ENCODE measurements at places on chromosomes 1 and 21.

GRCh38 chr1:27609618-27610240 lies 5.8 kb upstream of the AHDC1 start:
- DNase-seq: no peak

- no peak for DNase-seq
Measured at GRCh38 chr21:45029948-45030681, 44.3 kb upstream of the ADARB1 start.

DNA sequence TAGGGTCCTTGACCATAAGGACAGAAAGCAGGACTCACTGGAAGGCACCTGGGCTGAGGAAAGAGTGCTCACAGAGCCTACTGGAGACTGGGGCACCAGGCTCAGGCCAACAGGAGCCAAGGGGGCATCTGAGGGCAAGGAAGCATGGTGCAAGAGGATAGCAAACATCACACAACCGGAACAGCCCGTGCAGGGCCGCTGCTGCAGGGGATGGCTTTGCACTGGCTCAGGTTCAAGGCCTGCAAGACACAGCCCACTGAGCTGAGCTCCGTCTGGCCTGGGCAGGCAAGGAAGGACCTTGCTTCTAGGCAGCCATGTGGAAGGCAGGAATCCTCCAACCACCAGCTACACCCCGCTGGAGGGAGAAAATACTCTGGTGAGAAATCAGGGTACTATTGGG lies 59.8 kb upstream of the KIF26B start:
- DNase-seq: no peak

DNA sequence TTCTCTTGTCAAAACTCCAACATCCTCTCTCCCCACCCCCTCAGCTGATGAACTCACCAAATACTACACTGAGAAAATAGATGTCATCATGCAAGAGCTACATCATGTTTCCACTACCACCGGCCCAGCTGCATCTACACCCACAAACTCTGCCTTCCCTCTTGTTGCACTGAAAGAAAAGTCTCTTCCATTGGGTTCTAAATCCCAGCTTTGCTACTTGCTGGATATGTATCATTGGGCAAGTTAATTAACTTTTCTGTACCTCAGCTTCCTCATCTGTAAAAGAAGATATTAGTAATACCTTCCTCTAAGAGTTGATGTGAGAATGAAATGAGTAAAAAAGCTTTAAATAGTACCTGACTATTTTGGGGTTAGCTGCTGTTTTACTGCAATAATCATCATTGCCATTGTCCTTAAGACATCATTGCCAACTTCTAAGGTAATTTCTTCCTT lies 108.6 kb downstream of the OLFML2B start:
- DNase-seq: no peak

DNA sequence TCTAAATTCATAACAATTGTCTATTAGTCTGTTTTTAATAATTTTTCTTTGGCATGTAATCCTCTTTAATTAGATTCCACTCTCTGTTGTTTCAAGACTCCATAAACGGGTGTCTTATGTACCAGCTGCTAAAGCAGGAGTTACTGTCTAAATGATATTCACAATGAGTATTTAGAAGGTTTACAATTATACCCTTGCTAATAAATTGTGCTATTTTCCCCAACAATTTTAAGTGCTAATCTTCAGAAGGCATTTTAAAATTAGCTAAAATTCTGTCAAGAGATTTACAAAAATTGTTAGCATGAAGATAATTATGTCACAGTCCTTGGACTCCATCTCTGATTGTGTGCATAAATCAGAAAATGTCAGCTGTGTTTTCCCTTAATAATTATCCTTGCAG lies 83.7 kb downstream of the DPYD start:
- no peak for DNase-seq

- DNase-seq: no peak
Measured at GRCh38 chr1:7233237-7233540, 447.9 kb downstream of the CAMTA1 start.

DNA sequence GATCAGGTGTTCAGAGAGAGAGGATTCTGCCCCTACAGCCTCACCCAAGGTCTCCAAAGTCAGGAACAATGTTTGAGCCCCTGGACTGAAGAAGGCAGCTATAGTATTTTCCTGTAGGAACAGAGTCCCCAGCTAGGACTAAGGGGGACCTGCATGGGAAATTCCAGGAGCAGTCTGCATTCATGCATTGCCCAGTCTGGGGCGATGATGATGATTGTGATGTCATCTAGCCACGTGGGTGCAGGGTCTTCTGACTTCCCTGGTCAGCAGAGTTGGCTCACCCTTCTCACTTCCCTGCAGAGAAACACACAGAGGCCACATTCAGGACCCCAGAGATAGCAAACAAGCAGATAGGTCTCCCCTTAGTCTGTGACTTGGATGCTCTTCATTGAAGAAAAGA lies 56.5 kb upstream of the ARTN start:
- no peak for DNase-seq

Measured in hematopoietic multipotent progenitor cell treated with erythropoietin and hydrocortisone succinate and interleukin-3 and kit ligand, for 8 days (in vitro differentiated cells).